Stimulated activated CD4-positive, alpha-beta T cell treated with anti-CD3 and anti-CD28 coated beads, Interleukin-1b, Interleukin-23, amount 100 ng/mL, for 1 hour (primary cell): ENCODE measurements at places on chromosomes 3 and 15.

GRCh38 chr3:170027233-170028102 is 10.3 kb upstream of the GPR160 start:
- no peak for DNase-seq

GRCh38 chr3:29914861-29915524 is 634.1 kb downstream of the RBMS3 start:
- no peak for DNase-seq

DNA sequence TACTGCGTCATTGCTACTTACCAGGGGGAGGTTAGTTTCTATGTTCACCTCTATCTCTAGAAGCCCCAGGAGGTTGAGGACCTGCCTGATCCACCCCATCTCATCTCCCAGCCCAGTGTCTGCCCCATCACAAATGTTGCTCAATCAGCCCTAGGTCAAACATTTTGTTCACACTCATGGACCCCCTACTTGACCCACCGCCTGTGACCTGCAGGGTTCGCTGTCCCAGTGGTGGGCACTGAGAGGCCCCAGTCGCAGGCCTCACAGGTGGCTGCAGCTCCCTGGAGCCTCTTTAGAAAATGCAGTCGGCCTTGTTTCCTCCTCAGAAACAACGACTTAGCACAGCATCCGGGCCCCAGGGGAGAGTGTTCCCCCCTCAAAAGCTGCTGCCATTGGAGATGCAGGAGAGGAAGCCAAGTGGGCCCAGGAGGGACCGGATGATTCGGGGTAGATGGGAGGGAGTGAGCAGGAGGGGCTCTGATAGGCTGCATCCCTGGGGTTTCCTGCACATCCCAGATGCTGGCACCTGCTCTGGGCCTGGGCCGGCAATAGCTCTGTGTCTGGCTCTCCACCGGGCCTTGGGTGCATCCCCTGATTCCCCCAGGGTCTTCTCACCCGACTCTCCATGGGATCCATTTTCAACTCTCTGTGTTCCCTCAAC is 18.4 kb upstream of the INSYN1 start:
- no peak for DNase-seq

- no peak for DNase-seq
Observed at GRCh38 chr3:138418601-138419206, 15.7 kb upstream of the ESYT3 start.

GRCh38 chr3:140499114-140499757 is 178.6 kb upstream of the TRIM42 start:
- DNase-seq: no peak

GRCh38 chr3:135927155-135927554 is 38.4 kb upstream of the PPP2R3A start:
- no peak for DNase-seq

- no peak for DNase-seq
Observed at GRCh38 chr15:41795996-41796856, 21.9 kb downstream of the MAPKBP1 start.

GRCh38 chr3:121436074-121436473 is 109.7 kb downstream of the POLQ start:
- no peak for DNase-seq

DNA sequence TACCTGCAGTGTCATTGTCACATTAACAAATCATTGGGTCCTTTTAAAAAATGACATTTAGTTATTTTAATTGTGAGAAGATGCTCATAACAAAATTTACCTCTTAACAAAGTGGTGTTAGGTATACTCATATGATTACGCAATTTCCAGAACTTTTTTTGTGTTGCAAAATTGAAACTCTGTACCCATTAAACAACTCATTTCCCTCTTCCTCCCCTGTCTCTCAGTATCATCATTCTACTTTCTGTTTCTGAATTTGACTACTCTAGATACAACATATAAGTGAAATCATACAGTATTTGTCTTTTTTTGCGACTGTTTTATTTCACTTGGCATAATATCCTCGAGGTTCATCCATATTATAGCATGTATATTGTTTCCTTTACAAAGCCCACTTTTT is 58.7 kb upstream of the CHST2 start:
- no peak for DNase-seq

DNA sequence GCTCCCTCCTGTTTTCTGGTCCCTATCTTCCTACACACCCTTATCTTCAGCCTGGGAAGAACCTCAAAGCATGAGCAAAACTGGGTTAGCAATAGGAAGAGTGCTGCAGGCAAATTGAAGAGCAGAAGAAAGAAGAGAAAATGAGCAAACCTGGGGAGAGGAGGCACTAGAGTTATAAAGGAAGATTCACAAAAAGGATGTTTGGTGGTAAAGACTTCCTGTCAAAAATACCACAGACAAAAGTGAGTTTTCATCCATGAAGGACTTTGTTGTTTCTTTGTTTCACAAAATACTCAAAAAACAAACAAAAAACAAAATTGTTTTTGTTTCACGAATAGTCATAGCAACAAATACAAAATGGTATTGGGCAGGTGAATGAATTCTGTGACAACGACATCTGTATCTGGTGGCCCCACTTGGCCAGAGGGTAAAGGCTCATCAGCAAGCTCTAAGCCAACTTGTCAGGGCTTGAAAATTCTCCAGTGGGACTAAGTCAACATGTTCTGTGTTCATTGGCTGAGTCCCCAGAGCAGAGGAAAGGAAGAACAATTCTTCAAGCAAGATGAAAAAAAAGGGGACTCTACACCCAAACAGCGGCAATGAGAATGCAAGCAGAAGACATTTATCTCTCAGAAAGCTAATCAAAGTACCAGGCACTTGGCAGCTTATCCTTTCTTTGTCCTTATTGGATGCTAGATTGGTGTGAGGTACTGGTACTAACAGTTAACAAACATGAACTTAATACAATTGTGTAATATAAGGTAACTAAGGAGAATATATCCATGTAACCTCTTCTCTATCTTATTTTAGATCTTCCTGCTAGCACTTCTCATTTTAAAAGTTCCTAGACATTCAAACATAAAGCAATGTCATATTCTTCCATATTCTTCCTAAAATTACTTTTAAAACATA is 9.7 kb downstream of the ATP8B4 start:
- no peak for DNase-seq

GRCh38 chr3:46957092-46957820 is 19.3 kb downstream of the CCDC12 start:
- no peak for DNase-seq

DNA sequence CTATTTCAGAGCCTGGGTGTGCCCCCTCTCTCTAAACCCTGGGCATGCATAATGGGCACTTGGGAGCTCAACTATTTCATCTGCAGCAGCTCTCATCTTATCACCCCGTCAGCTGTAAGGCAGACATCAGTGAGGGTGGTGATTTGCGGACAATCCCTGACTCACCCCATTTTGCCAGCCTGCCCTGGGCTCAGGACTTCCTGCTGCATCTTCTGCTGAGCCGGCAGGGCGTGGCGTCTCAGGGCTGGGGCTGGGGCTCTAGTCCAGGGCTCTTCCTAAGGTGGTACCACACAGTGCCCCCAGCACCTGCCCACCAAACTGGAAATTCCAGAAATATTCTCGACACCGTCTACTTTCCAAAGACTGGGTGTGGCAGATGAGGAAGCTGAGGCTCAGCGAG is 925 bp upstream of the PSTPIP1 start:
- DNase-seq: no peak

GRCh38 chr3:46695177-46695961 is 1.9 kb upstream of the ALS2CL start:
- no peak for DNase-seq
